IPS DF 19.7 (cell line): ENCODE measurements at places on chromosomes 1 and 21.

DNA sequence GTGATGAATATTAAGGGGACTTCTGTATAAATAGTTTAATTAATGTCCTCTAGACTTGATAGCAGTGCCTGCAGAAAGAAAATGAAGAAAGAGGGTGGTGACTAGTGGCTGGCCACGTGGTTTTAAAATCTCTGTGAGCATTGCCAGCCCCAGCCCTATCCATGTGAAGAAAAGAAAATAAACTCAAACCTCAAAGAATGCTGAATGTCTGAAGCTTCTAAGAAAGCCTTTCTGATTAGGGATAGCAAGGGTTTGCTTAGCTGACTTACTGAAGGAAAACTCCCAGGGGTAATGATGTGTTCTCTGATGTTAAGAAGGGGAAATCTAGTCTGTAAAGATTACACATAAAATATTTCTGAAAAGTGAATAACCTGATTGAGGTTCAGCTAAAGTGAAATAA, 31.8 kb downstream of the ADGRL2 start:
- no peak for DNase-seq

- DNase-seq: no peak
Measured at GRCh38 chr1:233442026-233442780, 114.7 kb downstream of the MAP3K21 start.

GRCh38 chr1:87264976-87265375, 63.7 kb upstream of the LMO4 start:
- DNase-seq: no peak

DNA sequence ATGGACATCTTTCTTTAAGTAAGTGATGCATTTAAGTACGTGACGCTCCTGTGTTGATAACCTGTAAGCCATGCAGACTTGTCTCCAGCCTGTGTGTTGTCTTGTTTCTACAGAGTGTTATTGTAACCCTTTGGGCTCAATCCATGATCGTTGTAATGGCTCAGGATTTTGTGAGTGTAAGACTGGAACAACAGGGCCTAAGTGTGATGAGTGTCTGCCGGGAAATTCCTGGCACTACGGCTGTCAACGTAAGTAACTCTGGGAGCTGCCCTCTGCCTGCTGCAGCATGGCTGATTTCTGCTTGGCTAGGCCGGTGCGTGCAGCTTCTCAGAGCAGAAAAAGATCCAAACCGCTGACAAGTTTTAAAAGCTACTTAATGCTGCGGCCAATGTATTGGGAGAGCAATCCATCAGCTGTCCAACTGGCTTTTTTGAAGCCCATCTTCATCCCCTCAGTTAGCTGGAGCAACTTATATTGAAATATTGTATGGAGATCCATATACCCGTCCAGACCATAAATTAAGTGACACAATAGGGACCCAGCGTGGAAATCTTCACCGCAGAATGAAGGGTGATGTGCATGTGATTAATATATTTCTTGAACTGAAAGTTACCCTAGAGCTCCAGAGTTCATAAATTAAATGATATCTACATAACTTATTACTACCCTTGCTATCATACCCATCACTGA, 295.9 kb downstream of the NTNG1 start:
- no peak for DNase-seq

- DNase-seq: no peak
Measured at GRCh38 chr1:35923791-35924221, 7.1 kb upstream of the AGO3 start.

GRCh38 chr1:46436844-46437243, 42.7 kb downstream of the FAAH start:
- DNase-seq: no peak

GRCh38 chr21:25934771-25935224, 200.0 kb downstream of the GABPA start:
- no peak for DNase-seq

DNA sequence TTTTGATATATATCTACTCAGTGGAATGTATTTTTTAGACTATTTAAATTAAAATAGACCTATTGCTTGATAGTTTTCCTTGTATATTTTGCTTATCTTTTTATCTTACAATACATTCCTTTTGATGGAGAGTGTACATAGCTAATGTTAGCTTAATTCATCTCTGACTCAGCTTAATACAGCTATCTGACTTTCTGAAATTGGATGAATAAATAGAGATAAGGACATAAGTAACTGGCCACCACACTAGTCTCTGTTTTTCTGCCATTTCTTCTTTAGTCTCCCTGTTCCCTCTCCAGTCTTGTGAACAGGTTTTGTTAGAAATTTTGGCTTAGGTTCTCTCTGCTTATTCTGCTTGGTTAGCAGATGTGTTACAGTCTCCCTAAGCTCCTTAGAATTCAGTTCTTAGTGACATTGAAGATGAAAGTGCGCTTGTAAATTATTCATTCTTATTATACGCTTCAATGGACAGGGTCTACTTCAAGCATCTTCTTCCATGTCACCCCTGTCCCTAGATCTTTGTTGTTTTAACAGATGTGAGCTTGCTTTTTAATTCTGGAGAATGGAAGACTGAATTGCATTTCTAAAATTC, 59.6 kb downstream of the XPR1 start:
- no peak for DNase-seq

DNA sequence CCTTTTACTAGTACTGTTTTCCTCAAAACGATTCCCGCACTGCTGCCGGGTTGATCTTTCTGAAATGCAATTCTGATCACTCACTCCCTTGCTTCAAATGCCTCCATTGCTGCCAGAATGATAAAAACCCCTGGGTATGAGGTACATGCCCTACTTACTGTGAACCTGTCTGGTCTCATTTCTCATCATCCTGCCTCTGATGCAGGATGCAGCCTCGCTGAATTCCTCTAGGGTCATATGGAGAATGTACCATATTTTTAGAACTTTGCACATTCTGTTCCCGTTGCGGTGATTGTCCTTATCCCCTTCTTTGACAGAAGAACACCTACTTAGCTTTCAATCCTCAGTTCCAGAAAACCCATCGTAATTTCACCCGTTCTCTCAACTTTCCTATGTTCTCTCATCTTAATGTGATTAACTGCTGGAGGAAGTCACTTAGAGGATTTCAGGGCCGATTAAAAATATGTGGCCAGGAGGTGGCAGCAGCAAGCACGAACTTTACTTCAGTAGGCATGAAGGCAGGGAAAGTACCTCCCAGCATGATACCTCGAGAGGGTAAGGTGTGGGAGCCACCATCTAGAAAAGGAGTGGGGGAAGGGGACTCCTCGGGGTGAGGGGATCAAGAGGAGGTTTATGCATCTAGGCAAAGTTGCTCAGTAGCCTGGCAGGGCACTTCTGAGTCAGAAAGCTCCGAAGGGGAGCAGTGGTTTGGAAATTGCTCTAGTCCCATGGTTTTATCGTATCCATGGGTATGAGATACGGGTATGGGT, 361.5 kb upstream of the ZP4 start:
- peak; percentile 88 for DNase-seq
